Forelimb muscle (tissue), 1 donor: ENCODE measurements at places on chromosomes 6 and 20.

GRCh38 chr6:125066964-125067363 lies 86.6 kb upstream of the TPD52L1 start:
- no peak for DNase-seq

DNA sequence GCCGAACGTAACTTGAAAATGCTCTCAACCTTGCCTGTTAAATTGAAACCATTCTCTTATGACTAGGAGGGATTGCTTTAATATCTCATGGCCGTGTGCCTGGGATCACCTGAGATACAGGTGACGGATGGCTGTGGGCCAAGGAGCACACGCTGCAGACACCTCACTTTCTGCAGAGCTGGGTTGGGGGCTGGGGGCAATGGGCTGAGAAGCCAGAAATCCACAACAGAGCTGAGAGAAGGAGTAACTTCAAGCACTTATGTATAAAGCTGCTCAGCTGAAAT lies 170.9 kb downstream of the DTNBP1 start:
- DNase-seq, result no peak

DNA sequence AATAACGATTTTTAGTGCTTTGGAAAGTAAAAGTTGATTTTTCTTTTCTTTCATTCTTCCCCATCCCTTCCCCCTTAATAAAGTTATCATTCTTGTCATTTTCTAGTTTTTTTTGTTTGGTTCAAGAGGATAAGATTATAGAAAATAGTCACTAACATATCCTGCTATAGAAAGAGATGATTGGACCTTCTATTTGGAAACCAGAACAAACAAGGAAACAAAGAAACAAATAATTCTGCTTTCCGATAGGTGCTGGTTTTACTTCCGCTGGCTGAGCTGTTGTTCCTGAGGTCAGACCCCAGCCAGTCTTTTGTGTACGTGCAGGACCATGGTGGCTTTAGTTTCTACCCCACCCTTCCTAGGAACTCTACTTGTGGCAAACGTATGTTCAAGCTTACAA lies at the start of gene CDH26:
CDH26 (plus strand) TSS at position 301 of the 400 bp plus-strand sequence. CDS start 304 bp downstream, outside the sequence.
- no peak for DNase-seq

DNA sequence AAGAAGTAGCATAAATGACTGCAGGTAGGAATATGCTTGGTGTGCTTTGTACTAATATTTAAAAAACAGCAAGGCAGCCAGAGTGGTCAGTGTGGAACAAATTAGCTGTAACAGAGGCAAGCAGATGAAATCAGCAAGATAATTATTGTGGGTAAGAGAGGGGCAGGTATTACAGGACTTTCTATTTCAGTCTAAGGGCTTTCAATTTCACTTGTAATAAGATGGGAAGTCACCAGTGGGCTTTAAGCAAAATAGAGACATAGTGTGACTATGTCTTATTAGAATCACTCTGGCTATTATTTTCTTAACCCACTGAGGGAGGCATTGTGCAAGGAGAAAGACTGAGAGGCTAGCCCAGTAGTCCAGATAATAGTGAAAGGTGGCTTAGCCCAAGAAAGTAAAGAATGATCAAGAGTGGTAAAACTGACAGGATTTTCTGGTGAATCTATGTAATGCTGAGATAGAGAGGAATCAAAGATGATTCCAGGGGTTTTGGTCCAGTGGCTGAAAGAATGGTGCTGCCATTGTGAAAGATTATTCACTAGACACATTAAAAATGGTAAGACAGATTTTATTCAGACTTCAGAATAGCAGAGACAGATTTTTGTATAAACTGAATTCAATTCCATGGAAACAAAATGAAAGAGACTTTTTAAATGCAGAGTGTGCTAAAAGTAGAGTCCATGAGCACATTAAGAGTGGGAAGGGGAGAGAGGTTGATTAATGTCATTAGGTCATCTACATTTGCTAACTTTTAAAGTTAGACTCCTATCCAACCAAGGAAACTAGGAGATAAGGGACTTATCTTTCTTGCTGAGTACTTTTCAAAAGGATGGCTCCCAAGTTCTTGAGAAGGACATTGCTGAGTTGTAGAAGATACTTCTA lies 1136.0 kb downstream of the HACE1 start:
- DNase-seq, result no peak

GRCh38 chr6:70080443-70081070 lies 214.2 kb downstream of the COL19A1 start:
- DNase-seq, result no peak

GRCh38 chr20:4848041-4848440 lies 126.3 kb downstream of the PRND start:
- DNase-seq, result no peak

- no peak for DNase-seq
These were observed 26.9 kb downstream of the CLVS2 start for GRCh38 chr6:123022975-123023374.

DNA sequence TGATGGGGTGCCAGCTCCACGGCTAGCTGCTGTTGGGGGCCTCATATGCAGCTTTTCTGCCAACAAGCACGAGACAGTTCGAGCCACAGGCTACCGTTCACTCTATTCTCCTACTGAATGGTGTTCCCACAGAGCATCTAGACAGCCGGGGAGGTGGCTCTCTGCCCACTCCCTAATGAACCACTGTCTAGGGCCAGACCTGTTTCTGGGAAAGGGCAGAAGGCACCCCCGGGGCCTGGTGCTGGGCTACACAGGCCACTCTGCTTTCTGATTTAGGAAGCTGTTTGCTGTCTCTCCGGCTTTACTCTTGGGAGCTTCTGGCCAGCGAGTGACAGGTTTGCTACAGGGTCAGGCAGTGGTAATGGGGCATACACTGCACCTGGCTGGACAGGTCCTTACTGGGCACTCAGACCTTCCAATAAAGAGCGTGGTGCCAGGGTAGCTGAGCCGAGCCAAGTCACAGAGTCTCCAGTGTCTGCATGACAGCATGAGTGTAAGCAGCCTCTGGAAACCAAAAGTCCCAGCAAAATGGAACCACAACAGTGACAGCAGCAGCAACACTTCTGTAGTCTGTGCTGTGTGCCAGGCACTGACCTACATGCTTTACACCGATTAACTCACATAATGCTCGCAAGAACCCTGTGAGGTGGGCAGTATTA lies 8.4 kb downstream of the CCDC167 start:
- DNase-seq, result no peak

GRCh38 chr6:154371281-154371680 lies 14.7 kb upstream of the IPCEF1 start:
- DNase-seq, result no peak

GRCh38 chr6:166466178-166467122 lies 83.7 kb upstream of the MPC1 start:
- DNase-seq, result no peak

GRCh38 chr20:36313476-36313875 lies 7.3 kb downstream of the DLGAP4 start:
- no peak for DNase-seq

DNA sequence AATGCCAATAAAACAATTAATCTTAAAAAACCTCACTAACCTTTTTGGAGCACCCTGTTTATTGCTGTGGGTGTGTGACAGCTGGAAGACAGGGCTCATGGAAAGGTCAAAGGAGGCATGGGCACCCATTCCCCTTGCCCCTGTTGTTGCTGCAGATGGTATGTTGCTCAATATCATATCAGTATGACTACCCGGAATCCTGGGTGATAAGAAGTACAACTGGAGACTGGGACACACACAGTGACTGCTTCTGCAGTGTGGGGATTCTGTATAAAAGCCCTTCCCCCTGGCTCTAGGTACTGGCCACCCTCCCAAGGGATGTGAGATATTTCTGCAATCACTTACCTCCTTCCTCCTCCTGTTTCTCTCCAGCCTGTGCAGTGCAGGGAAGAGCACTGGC lies 47.3 kb upstream of the IL20RA start:
- DNase-seq, result no peak

DNA sequence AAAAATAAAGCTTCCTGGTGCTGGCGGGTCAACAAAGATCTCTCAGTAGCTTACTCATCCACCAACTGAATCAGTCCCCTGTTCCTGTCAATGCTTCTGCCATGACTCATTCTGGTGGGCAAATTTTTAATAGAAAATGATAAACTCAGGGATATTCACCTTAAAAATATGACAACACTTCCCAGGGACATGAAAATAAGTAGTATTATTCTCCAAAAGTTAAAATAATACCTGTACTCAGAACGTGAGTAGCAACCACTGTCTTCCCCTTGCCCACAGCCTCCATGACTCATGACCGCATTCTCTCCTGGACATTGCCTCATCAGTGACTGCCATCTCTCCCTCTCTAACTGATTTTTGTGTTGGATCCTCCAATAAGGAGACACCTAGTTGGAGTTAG lies 552.3 kb downstream of the KIF16B start:
- DNase-seq, result no peak

GRCh38 chr20:46985671-46986070 lies 91.0 kb downstream of the EYA2 start:
- DNase-seq, result no peak

DNA sequence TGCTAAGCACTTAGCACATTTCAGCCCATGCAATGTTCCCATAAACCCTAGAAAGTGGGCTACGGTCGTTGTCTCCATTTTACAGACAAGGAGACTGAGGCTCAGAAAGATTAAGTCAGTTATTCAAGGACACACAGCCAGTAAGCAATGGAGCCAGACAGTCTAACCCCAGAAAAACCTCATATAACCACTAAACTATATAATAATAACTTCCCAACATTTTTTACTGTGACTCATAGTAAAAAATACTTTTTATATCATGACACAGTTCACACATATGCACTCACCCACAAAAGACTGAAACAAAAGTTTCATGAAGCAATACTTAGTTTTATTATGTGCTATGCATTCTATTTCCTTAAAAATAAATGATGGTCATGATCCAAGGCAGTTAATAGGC lies 66.2 kb upstream of the EYA2 start:
- no peak for DNase-seq

- DNase-seq, result no peak
These were observed 47.6 kb upstream of the NOTCH4 start for GRCh38 chr6:32271429-32271828.

- DNase-seq, result no peak
These were observed 87.1 kb upstream of the SYNDIG1 start for GRCh38 chr20:24382331-24382730.

GRCh38 chr6:52610745-52611355 lies 34.0 kb upstream of the TRAM2 start:
- no peak for DNase-seq

- no peak for DNase-seq
These were observed 333.2 kb downstream of the DHX35 start for GRCh38 chr20:39295301-39295700.

GRCh38 chr6:16048221-16048620 lies 80.7 kb upstream of the MYLIP start:
- no peak for DNase-seq

- no peak for DNase-seq
These were observed 45.2 kb downstream of the PLCG1 start for GRCh38 chr20:41182296-41183212.

- DNase-seq, result no peak
These were observed 45.9 kb upstream of the CENPW start for GRCh38 chr6:126293891-126294524.

DNA sequence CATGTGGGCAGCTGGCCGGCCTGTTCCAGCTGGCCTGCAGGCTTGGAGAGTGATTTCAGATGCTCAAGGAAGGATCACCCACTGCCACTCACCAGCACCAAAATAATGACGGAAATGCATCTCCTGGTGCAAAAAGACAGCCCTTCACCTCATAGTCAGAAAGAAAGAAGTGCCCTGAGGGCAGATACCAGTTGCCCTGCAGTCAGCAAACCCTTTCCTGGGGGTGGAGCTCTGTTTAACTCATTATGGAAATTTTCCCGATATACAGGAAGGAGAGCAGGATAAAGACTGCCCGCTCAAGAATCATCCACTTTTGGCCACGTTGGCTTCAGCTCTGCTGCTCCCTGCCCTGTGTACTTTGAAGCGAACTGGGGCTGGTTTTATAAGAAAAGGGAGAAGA lies 127.9 kb downstream of the GRM4 start:
- DNase-seq, result no peak

GRCh38 chr20:59577037-59577808 lies 27.1 kb upstream of the PHACTR3 start:
- DNase-seq, result no peak

DNA sequence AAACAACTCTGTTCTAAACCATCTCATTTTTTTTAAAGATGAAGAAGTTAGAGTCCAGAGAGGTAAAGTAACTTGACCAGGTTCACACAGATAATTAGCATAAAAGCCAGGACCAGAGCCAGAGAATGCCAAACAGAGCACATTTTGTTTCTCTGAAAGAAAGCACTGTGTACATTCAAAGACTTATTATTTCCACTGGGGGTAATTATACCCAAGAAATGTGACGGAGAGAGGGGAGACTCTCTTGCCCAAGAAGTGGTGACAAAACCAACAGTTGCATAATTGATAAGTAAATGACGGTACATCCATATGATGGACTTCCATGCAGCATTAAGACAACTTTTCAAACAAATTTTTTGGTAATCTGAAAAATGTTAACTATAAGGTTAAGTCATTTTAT lies 111.6 kb downstream of the RTN4IP1 start:
- no peak for DNase-seq

- DNase-seq, result no peak
These were observed 87.7 kb downstream of the TFAP2C start for GRCh38 chr20:56716806-56717205.

DNA sequence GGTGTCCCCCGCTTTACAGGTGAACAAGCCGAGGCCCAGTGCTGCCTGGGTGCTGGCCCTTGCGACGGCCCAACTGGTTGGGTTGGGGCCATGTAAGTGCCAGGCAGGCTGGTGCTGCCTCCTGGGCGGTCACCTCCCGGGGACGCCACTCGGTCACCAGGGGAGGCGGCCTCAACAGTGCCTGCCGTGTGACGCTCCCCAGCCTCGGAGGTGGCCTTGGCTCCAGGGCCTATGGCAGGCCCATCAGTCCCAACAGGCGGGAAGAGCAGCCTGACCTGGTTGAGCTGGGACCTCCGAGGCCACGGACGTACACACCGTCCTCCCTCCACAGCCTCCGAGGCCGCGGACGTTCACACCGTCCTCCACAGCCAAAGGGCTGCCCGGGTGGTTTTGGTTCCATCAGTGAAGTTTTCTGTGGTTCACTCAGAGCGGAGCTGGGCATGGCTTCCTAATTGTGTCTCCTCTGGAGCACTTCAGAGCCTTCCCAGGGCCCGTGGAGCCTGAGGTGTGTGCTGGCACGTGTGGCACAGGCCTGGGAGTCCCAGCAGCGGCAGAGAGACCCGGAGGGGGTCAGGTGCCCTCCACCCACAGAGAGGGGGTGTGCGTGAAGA lies 19.3 kb upstream of the SLCO4A1 start:
- no peak for DNase-seq

- DNase-seq, result no peak
These were observed 31.3 kb downstream of the PNPLA1 start for GRCh38 chr6:36301085-36301658.
